ENCODE measurements at places on chromosomes 6 and 20.

DNA sequence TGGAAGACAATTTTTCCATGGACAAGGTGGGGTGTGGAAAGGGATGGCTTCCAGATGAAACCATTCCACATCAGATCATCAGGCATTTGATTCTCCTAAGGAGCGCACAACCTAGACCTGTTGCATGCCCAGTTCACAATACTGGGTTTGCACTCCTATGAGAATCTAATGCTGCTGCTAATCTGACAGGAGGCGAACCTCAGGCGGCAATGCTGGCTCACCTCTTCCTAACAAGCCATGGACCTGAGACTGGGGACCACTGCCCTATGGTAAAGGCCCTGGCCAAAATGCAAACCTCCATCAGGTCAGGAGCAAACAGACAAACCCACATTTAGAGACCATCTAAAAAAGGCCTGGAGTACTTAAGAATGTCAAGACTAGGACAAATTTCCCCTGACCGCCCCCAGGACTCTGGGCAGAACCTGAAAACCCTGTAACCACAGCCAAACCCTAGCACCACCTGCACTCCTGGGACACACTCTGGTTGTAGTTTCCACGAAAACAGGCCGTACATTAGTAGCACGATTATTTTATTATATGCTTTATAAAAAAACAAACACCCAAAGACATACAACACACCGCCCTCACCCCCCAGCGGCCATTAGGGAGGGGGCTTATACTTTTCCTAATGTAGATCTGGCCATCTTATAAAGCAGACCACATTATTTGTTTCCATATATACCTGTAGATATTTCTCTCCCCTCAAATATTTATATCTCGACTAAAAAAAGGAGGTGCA is 27.3 kb downstream of the SNX5 start:
- DNase-seq = no peak

GRCh38 chr20:7155282-7155681 is 387.8 kb downstream of the BMP2 start:
- no peak for DNase-seq

DNA sequence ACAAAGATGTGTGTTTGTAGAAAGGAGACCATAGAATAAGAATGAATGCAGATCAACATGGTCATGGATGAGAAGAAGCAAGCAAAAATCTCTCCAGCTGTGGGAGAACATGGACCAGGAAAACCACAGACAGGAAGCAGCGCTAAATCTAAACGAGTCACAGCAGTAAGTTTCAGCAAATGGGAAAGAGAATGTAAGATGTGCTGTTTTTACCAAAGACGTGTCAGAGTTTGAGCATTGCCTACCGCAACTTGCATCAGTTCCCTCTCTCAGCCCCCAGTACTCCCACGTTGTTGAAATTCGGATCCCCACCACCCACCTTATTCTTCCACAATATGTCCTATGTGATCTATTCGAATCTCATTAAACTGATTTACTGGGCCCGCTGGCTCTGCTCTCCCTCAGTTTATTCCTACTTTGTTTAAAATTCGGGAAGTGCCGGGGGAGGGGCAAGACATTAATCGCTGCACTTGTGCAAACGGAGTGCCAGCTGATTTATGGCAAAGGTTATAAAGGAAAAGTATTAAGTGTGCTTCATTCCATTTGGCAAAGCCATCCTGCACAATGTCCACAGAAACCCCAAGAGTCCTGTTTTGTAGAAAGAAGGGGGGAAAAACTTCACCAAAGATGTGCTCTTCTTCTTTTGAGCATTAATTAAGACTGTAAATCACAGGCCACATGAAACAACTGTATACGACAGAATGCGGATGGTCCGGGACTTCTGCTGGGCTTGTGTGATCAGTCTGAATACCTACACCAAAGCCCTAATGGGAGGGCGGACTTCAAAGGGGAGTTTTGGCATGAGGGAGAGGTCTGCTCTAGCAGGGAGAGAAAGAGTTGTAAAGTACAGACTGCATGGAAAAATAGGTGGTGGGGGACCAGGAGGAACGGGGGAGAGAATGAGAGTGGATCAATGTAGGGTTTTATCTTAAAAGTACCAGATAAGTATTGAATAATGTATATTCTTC is 59.1 kb upstream of the PRDM1 start:
- DNase-seq = no peak

DNA sequence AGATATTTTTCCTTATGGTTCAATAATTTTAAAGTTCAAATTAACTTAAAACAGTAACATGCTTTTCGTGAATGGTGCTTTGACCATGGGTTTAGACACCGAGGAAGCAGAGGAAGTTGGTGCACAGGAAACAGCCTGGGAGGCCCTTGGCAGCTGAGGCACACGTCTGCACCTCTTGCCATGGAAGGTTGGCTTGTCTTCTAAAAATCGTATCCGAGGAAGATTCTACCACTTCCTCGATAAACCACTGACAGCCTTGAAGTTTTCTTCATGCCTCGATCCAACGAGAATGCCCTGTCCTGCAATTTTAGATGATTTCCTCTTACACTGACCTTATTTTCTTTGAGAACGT is 12.2 kb downstream of the DLL1 start:
- no peak for DNase-seq

- peak; percentile 22 for DNase-seq
Measured at GRCh38 chr20:58420798-58421496, 31.9 kb downstream of the VAPB start.

- no peak for DNase-seq
Measured at GRCh38 chr20:2887715-2888114, 14.4 kb downstream of the PTPRA start.

- no peak for DNase-seq
Measured at GRCh38 chr6:38024908-38025307, 205.4 kb downstream of the ZFAND3 start.

- no peak for DNase-seq
Measured at GRCh38 chr6:159440911-159441703, 251.9 kb downstream of the SOD2 start.

DNA sequence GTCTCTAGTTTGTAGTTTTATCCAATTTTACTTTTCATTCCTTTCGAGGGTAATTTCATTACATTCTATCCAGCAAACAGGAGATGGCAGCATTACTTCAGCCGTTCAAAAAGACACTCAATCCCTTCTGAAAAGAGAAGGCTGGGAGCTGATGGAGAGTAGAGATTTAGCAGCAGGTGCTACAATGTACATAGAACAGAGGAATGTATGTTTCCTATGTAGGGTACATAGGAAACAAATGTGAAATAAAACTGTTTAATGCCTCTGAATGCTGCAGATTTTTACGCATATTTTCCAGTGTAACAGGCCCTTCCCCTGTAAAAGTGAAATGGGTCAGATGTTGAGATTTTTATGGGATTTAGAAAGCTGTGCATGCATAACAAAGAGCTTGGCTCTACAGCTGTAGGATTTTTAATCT is 16.0 kb downstream of the RPS12 start:
- DNase-seq = peak; percentile 78

DNA sequence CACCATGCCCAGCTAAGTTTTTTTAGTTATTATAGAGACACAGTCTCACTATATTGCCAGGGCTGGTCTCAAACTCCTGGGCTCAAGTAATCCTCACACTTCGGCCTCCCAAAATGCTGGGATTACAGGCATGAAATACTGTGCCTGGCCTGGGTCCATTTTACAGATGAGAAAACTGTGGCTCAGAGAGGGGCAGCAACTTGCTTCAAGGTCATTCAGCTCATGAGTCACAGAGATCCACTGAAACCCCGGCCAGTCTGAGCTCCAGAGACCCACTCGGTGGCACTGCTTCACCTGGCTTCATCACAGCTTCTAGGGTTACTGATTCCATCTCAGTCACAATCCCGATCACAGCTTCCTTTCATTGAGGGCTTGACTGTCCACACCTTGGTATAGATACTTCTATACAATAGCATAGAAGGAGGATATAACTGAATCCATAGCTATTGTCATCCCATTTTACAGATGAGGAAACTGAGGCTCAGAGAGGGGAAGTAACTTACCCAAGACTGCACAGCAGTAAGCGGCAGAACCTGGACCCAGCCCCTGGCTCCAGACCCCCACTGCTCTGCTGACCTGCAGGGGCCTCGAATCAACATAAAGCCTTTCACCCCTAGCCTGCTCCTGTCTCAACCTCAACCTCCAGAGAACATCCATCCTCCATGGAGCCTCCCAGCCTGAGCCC is 11.8 kb downstream of the NOL4L start:
- no peak for DNase-seq

Data from OCI-M1 (cell line).